ENCODE measurements at places on chromosomes 13 and 19. TPM values are rescaled to one million over a fixed set of nuclear protein-coding genes. Genes with fewer than 3 reads are reported as not detected.

PSG11 gene
- not detected for total RNA-seq

ADAMTS10 gene
- total RNA-seq, result 32.6 TPM

LGALS14 gene
- not detected for total RNA-seq

DIS3 gene
- total RNA-seq, result 32.0 TPM

ETV2 gene
- 0.70 TPM for total RNA-seq

APOC4 gene
- not detected for total RNA-seq
